Stimulated activated CD8-positive, alpha-beta memory T cell treated with anti-CD3 and anti-CD28 coated beads, Interleukin-4, amount 100 ng/mL, for 4 hours (primary cell): ENCODE measurements at places on chromosomes 5 and 9.

DNA sequence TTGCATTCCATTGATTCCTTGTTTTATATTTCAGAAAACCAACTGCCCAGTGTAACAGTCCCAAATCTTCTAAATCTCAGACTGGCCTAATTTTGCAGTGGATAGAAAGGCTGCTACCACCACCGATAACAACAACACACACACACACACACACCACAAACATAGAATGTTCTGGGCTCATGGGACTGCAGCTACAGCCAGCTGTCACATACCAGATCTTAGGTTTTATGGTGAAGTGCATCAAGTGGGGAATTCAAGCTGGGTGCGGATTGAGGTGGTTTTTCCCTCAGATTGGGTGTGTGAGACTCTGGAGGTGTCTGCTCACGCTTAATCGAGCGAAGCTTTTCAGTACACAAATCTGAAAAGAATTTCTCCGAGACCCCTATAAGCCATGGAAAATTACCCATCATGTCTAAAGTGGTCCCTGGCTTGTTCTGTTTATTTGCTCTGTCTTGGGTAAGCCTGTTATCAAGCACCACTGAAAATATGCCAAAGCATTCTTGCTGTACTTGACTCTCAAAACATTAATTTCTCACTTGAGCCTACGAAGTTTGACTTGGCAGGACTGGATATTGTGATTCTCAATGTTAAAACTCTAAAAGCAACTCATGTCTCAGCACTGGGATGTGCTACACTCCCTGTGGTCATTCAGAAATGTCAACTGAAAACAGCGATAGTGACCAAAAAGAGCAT is 71.1 kb downstream of the ALDH7A1 start:
- DNase-seq, result no peak

DNA sequence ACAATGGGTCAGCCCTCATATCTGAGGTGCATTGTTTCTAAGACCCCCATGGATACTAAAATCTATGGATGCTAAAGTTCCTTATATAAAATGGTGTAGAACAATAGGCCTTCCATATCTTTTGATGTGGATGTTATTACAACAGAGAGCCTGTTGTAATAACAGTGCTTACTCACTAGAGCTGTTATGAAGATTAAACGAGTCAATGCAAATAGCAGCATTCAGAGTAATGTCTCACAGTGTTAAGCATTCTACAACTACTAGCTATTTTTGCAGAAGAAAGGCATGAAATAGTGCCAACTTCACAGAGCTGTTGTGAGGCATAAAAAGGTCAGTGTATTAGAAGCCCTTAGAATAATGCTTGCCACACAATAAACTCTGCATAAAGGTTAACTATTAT is 13.0 kb downstream of the CHSY3 start:
- no peak for DNase-seq

GRCh38 chr9:272251-273213 is 57.9 kb downstream of the DOCK8 start:
- peak; percentile 45 for DNase-seq

DNA sequence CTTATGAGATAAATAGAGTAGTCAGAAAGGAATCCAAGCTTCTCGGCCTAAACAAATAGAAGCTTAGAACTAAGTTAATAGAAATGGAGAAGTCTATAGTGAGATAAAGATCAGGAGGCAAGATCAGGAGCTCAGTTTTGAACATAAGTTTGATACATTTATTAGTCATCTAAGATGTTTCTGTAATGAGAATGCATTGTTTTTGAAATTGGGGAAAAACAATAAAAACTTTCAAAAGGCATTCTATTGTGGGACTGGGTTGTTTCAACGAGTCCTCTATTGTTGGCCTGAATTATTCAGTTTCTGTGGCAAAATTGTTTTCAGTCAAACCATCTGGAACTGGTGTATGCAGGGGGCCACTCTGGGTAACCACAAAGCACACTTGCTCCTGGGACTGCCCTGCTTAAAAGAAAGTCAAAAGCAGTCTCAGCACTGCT is 181.0 kb upstream of the CLINT1 start:
- no peak for DNase-seq

DNA sequence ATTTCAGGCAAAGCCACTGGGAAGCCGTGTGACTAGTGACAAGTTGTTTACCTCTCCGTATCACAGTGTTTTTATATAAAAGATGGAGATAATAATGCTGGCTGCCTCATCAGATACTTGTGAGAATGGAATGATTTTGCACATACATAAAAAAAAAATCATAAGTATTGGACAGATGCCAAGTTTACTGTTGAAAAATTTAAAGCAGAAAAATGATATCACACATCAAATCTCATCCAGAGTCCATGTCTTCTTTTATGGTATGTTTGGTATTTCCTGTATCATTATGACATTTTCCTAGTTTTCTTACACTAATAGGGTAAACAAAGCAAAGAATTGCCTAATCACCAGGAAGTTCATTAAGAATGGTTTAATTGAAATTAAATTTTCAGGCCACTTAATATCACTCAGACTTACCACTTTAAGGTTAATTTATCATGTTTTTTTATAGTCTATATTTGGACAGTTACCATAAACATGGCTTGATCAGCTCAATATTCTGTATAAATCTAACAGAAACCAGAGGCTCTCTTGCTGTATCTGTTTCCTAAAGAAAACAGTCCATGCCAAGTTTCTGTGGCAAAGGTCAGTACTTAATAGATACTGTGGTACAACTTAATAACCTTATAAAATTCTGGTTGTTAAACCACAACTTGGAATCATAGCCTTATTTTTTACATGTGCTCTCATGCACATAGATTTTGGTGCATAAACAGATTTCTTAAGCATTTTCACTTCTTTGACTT is 656.5 kb upstream of the RIOK2 start:
- DNase-seq, result no peak

- no peak for DNase-seq
Observed at GRCh38 chr5:140821375-140822280, at the start of gene PCDHA5. TSS of gene PCDHA5 (plus strand) at chr5:140821613.

GRCh38 chr5:147359581-147359980 is 124.8 kb downstream of the STK32A start:
- DNase-seq, result no peak

DNA sequence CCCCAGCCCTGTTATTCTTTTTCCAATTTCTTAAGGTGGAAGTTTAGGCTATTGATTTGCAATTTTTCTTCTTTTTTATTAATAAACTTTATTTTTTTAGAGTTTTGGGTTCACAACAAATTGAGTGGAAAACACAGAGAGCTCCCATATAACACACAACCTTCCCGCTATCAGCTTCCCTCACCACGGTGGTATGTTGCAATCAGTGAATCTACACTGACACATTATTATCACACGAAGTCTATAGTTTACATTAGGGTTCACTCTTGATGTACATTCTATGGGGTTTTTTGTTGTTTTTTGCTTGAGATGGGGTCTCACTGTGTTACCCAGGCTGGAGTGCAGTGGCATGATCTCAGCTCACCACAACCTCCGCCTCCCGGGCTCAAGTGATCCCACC is 4.8 kb upstream of the NFX1 start:
- no peak for DNase-seq
